ENCODE measurements at places on chromosomes 6 and 20.

- H3K36me3 ChIP-seq, result no peaks in the 10 kb centered on the region
- H3K4me1 ChIP-seq, result no peaks in the 10 kb centered on the region
Measured at GRCh38 chr6:72031471-72031870, 145.1 kb downstream of the RIMS1 start.

- H3K36me3 ChIP-seq, result peaks cover 64% of the 10 kb centered on the region
- no peaks in the 10 kb centered on the region for H3K4me1 ChIP-seq
- H3K27ac ChIP-seq, result no peak overlapping the region
- no peaks in the 10 kb centered on the region for H3K27me3 ChIP-seq
- no peak overlapping the region for H3K4me3 ChIP-seq
Measured at GRCh38 chr20:1313236-1313964, 15.5 kb downstream of the SDCBP2 start.

DNA sequence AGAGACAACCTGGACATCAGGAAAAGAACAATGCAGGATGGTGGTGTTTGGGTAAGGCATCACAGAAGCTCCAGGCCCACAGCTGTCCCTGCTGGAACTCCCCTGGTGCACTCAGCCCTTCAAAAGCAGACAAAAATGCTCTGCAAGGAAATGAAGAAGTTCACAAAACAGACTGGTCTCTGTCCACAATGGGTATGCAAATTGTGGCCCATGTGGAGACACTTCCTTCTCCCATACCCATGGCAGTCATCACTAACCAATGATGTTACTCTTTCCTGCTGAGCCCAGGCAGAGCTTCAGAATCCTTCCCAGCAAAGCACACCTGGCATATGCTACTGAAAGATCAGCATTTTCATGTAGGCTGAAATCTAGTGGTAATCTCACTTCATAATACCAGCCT is 42.6 kb upstream of the PXDC1 start:
- no peak overlapping the region for H3K27ac ChIP-seq
- DNase-seq, result no peak
- no peaks in the 10 kb centered on the region for H3K27me3 ChIP-seq
- H3K4me1 ChIP-seq, result peaks cover 9% of the 10 kb centered on the region
- H3K36me3 ChIP-seq, result no peaks in the 10 kb centered on the region

- no peak for DNase-seq
- H3K27me3 ChIP-seq, result peaks cover 9% of the 10 kb centered on the region
- no peak overlapping the region for H3K4me3 ChIP-seq
- no peaks in the 10 kb centered on the region for H3K36me3 ChIP-seq
Measured at GRCh38 chr20:62553136-62553837, 77.5 kb upstream of the GATA5 start.

- H3K36me3 ChIP-seq, result peaks cover 25% of the 10 kb centered on the region
- peak overlapping the region; percentile 94 for H3K27ac ChIP-seq
Measured at GRCh38 chr6:30720738-30721197, 616 bp downstream of the TUBB start.

DNA sequence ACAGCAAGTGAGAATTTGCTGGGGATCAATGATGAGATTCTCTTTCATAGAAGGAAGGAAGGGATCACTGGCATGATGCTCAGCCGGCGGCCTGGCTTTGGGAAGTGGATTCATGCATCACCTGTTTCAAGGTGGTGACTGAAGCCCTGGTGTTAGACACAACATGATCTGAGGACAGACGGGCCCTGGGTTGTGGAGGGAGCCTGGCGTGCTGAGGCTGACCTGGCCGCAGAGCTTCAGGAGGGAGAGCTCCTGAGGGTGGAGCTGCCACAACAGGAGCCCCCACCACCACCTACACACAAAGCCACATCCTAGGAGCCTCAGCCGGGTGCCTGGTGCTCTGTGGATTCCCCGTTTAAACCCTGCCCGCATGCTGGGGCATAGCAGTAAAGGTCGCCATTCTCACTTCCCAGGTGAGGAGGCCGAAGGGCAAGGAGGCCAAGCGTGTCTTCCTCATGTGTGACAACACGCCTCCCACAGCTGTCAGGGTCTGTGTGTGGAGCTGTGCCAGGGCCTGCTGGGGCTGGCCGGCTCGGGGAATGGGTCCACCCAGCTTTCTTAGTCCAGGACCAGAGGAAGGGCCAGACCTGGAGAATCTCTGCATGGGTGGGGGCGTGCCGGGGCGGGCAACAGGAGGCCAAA is 107.0 kb downstream of the ERMARD start:
- H3K4me1 ChIP-seq, result peaks cover 16% of the 10 kb centered on the region
- no peak overlapping the region for H3K27ac ChIP-seq
- no peak for DNase-seq
- no peak overlapping the region for H3K4me3 ChIP-seq
- no peaks in the 10 kb centered on the region for H3K27me3 ChIP-seq

- peaks cover 8% of the 10 kb centered on the region for H3K4me1 ChIP-seq
- no peak for DNase-seq
- no peak overlapping the region for H3K27ac ChIP-seq
- no peaks in the 10 kb centered on the region for H3K27me3 ChIP-seq
- H3K4me3 ChIP-seq, result no peak overlapping the region
- H3K36me3 ChIP-seq, result peaks cover 21% of the 10 kb centered on the region
Measured at GRCh38 chr6:121442576-121442975, 7.1 kb downstream of the GJA1 start.

GRCh38 chr6:19968201-19968600 is 131.0 kb downstream of the ID4 start:
- H3K4me1 ChIP-seq, result no peaks in the 10 kb centered on the region
- H3K27me3 ChIP-seq, result no peaks in the 10 kb centered on the region
- H3K36me3 ChIP-seq, result no peaks in the 10 kb centered on the region
- no peak overlapping the region for H3K4me3 ChIP-seq

DNA sequence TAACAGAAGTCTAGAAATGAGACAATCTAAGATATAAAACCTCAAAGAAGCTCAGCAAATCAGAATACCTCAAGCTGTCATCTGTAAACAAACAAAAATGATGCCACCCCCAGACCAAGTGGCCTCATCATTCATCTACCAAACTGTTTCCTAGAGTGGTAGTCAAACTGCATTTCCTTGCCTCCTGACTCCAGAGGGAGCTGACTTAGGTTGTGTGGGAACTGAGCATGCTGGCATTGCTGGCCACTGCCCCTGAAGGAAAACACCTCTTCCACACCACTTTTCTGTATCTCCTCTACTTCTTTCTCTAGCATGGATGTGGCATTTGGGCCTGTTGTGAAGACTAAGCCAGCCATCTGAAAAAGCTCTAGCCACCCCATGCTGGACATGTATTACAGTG is 56.3 kb downstream of the ZHX3 start:
- H3K36me3 ChIP-seq, result no peaks in the 10 kb centered on the region
- no peak for DNase-seq
- H3K4me1 ChIP-seq, result no peaks in the 10 kb centered on the region

DNA sequence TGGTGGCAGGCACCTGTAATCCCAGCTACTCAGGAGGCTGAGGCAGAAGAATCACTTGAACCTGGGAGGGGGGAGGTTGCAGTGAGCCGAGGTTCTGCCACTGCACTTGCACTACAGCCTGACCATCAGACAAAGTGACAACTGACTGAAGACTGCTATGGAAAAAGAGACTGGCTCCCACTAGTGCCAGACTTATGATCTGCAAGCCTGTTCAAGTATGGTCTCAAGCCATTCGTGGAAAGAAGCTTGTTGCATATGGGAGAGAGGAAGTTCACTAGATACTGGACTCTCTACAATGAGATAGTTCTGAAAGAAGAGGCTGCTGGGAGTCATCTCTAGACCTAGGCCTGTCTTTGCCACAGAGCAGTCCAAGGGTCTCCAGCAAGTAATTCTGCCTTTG is 26.7 kb downstream of the MDN1 start:
- H3K27me3 ChIP-seq, result no peaks in the 10 kb centered on the region
- DNase-seq, result no peak
- no peaks in the 10 kb centered on the region for H3K4me1 ChIP-seq

GRCh38 chr20:61389077-61389476 is 137.0 kb downstream of the CDH4 start:
- no peaks in the 10 kb centered on the region for H3K27me3 ChIP-seq
- no peak for DNase-seq
- H3K4me1 ChIP-seq, result peaks cover 5% of the 10 kb centered on the region
- no peak overlapping the region for H3K4me3 ChIP-seq
- no peaks in the 10 kb centered on the region for H3K36me3 ChIP-seq

DNA sequence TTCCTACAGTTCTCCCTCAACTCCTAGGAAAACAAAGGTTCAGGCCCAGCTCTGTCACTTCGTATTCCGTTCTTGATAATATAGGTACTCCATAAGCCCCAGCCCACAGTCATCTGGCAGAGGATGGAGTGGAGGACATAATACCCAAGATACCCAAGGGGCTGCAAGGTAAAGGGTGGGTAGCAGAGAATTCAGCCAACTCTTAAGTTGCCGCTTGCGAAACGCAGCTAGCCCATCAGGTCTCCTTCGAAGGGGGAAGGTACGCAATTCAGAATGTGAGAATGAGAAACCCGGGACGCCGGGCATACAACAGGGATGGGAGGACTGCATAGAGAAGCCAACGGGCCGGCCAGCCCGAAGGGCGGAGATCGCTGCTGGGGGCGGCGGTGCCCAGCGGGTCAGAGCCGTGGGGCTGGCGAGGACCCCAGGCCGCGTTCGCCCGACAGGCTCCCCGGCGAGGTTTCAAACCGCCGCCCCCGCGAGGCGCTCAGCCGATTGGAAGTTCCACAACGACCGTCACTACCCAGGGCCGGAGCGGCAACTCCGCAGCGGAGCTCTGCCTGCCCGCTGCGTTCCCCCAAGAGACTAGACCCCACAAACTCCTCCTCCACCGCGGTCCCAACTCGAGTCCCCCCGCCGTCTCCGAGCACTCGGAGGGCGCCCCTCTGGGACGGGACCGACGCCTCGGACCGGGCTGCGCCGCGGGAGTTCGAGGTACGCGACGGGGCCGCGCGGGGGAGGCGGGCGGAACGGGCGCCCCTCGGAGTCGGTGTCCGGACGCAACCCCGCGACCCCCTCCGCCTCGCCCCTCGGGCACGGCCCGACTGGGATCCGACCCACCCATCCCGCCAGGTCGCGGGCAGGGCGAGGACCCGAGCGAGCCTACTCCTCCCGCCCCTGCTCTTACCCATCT is 911 bp downstream of the CDK19 start:
- DNase-seq, result no peak
- peak overlapping the region; percentile 96 for H3K27ac ChIP-seq
- peak overlapping the region; percentile 98 for H3K4me3 ChIP-seq
- H3K36me3 ChIP-seq, result no peaks in the 10 kb centered on the region

DNA sequence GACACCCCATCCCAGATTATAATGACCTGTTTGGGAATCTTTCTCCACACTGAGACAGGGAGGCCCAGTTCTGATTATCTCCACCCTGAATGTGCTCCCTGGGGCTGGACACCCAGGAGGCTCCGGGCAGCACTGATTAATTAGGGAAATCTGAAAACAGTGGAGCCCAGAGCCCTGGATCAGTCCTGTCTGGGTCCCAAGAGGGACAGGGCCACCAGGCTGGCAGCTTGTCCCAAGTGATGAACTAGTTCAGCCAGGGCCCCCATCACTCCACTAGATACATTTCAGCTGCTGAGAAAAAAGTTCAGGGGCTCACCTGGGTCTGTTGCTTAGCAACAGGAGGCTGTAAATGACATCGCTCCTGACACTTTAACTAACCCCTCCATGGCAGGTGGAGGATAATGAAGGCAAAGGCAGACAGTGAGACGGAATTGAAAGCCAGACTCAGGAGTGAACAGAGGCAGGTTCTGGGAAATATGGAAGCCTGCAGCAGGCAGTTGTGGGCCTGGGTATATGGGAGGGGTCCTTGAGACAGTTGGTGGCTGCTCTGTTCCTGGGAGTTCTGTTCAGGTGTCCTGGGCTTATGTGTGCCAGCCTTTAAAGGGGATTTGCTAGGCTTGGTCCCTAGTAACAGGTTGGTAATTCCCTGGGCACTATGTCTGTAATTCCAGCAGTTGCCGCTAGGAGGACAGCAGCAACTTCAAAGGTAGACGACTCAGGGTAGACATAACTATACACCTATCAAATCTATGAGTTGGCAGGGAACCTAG is 78.3 kb upstream of the CTNNBL1 start:
- H3K36me3 ChIP-seq, result no peaks in the 10 kb centered on the region
- H3K27me3 ChIP-seq, result peaks cover 27% of the 10 kb centered on the region
- no peaks in the 10 kb centered on the region for H3K4me1 ChIP-seq
- no peak overlapping the region for H3K27ac ChIP-seq
- no peak for DNase-seq

DNA sequence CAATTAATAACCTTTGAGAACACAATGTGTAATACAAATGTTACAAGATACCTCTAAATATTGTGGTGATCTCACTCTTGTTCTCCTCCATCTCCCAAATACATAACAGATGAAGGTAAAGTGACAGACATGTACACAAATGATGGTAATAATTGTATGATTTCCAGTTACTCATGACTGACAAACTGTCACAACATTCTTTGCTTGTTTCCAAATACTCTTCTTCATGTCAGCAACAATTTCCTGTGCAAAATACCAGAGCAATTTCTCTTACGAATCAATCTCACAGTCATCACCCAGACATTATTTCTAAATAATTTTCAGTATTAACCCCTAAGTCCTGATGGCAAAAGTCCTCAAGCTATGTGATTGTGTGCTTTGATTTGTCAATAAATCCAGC is 92.9 kb downstream of the RPS12 start:
- no peak for DNase-seq
- no peaks in the 10 kb centered on the region for H3K4me1 ChIP-seq
- no peaks in the 10 kb centered on the region for H3K27me3 ChIP-seq
- no peaks in the 10 kb centered on the region for H3K36me3 ChIP-seq
- no peak overlapping the region for H3K27ac ChIP-seq

GRCh38 chr20:431012-431904 is 23.2 kb downstream of the RBCK1 start:
- no peaks in the 10 kb centered on the region for H3K27me3 ChIP-seq
- H3K4me1 ChIP-seq, result peaks cover 24% of the 10 kb centered on the region
- H3K4me3 ChIP-seq, result no peak overlapping the region
- H3K27ac ChIP-seq, result no peak overlapping the region
- DNase-seq, result no peak
- peaks cover 35% of the 10 kb centered on the region for H3K36me3 ChIP-seq

DNA sequence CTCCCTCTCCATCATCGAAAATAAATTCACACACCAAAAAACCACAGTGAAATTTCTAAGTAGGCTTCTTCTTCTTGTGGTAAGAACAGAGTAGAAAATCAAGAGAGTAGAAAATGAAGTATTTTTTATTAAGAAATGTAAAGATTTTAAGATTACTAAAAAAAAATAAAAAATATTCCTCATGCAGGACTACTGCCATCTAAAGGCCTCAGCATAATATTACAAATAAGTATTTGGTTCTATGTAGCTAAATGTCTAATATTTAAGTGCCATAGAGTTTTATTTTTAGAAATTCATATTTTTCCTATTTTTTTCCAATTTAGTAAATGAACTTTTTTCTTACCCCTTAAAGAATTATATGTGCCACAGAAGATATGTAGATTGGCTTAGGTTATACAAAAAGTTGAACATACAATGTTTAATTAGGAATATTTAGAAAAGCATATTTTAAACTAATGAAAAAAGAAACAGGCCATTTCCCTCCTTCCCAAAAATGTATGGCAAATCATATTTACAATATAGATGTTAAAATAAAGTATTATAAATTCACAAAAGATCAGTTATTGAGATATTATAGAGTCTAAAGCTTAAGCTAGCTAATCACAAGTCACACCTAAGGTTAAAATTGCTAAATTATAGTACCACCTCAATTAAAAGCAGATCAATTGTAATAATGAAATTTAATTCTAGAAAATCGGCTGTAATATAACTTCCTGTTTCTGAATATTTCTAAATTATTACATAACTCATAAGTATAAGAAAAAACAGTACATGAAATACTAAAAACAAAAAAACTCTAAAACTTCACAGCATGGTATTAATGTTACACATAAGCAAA is 3.5 kb upstream of the NT5DC1 start:
- no peak overlapping the region for H3K4me3 ChIP-seq
- peaks cover 7% of the 10 kb centered on the region for H3K4me1 ChIP-seq
- no peak overlapping the region for H3K27ac ChIP-seq
- DNase-seq, result no peak

GRCh38 chr20:3712279-3712873 is at the start of gene SIGLEC1:
Gene SIGLEC1, minus strand, starts transcription at chr20:3712600. Its CDS starts 5,472 bp downstream, at chr20:3707128.
- no peak for DNase-seq
- no peaks in the 10 kb centered on the region for H3K27me3 ChIP-seq
- H3K27ac ChIP-seq, result no peak within 1 kb of the TSS
- no peaks in the 10 kb centered on the region for H3K36me3 ChIP-seq
- H3K4me3 ChIP-seq, result no peak within 1 kb of the TSS

Measured in esophagus squamous epithelium (tissue), 5 donors.